ENCODE measurements at places on chromosomes 3 and 15. TPM values are rescaled to one million over a fixed set of nuclear protein-coding genes. Genes with fewer than 3 reads are reported as not detected.
A peak's percentile ranks its signal among the peaks of the same experiment; 100 is the strongest.

GRCh38 chr3:114221165-114221880, 16.1 kb downstream of the ZNF80 start:
- no peak for DNase-seq
- no peaks in the 10 kb centered on the region for H3K27me3 ChIP-seq
- H3K4me1 ChIP-seq, result no peaks in the 10 kb centered on the region
- H3K36me3 ChIP-seq, result no peaks in the 10 kb centered on the region
- H3K27ac ChIP-seq, result no peak overlapping the region

DNA sequence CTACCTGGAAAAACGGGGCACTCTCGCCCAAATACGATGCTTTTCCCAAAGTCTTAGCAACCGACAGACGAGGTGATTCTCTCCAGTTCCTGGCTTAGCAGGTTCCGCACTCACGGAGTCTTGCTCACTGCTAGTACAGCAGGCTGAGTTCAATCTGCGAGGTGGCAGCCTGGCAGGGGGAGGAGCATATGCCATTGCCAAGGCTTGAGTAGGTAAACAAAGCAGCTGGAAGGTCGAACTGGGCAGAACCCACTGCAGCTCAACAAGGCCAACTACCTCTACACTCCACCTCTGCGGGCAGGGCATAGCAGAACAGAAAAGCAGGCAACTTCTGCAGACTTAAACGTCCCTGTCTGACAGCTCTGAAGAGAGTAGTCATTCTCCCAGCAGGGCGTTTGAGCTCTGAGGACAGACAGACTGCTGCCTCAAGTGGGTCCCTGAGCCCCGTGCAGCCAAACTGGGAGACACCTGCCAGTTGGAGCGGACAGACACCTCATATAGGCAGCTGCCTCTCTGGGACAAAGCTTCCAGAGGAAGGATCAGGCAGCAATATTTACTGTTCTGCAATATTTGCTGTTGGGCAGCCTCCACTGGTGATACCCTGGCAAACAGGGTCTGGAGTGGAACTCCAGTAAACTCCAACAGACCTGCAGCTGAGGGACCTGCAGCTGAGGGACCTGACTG, 73.4 kb upstream of the CADM2 start:
- H3K4me3 ChIP-seq, result no peak overlapping the region
- H3K27ac ChIP-seq, result no peak overlapping the region
- no peak for DNase-seq
- no peaks in the 10 kb centered on the region for H3K27me3 ChIP-seq

DNA sequence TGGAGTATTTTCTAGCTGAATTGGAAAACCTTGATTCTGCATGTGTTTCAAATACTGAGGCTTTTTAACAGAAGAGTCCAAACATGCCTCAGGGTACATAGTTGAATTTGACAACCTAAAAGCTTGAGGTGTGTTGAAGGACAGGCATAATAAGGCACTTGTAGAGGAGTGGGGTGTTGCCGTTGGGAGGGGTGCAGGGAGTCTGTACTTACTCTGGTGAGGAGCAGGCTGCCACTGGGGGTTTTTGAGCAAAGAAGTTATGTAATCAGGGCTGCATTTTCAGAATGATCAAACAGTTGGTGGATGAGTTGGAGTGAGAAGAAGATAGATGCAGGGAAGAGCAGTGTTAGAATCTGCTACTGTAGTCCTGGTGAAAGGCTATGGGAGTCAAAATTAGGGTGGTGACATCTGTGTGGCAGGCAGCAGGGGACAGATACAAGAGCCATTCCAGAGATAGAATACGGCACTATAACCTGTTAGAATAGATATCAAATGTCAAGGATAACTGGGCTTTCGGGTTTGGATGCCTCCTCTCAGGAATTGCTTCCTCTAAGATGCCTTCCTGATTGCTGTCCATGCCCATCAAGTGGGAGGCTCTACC, 161.6 kb downstream of the GHSR start:
- H3K4me1 ChIP-seq, result peaks cover 58% of the 10 kb centered on the region
- H3K36me3 ChIP-seq, result peaks cover 59% of the 10 kb centered on the region
- H3K4me3 ChIP-seq, result no peak overlapping the region
- DNase-seq, result peak; percentile 34
- H3K27me3 ChIP-seq, result no peaks in the 10 kb centered on the region

GRCh38 chr3:43769097-43769884, 78.6 kb downstream of the ABHD5 start:
- H3K27ac ChIP-seq, result peak overlapping the region; percentile 67
- H3K4me3 ChIP-seq, result peak overlapping the region; percentile 17
- peak; percentile 95 for DNase-seq
- no peaks in the 10 kb centered on the region for H3K27me3 ChIP-seq

- H3K27ac ChIP-seq, result no peak overlapping the region
- DNase-seq, result no peak
- no peaks in the 10 kb centered on the region for H3K4me1 ChIP-seq
Measured at GRCh38 chr15:28930011-28930410, 44.2 kb downstream of the APBA2 start.

DNA sequence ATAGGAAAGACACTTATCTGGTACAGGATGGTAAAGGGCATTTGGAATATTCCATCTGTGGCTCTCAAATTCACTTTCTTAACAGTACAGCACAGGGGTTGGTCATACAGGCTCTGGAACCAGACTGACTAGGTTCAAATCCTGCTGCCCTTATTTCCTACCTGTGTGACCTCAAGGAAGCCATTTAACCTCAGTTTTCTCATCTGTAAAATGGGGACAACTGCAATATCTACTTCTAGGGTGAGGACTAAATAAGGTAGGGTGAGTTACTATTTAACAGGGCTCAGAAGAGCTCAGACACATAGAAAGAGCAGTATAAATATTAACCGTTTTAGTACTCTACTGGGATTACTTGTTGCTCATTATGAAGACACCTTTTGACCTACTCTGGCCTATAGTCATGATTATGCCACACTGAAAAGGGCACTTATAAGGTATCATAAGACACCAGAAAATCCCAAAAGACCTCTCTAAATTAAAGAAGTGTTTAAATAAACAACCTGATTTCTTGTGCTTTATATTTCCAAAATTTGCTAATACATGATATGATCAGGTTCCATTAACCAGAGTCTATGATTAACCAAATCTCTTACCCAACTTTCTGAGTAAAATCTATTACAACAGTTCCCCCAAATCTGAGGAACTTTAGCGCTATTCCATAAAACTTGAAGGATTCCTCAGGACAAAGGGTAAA, 6.5 kb downstream of the RFTN1 start:
- no peak overlapping the region for H3K27ac ChIP-seq
- H3K27me3 ChIP-seq, result no peaks in the 10 kb centered on the region
- H3K4me1 ChIP-seq, result peaks cover 60% of the 10 kb centered on the region
- H3K36me3 ChIP-seq, result no peaks in the 10 kb centered on the region
- no peak overlapping the region for H3K4me3 ChIP-seq

DNA sequence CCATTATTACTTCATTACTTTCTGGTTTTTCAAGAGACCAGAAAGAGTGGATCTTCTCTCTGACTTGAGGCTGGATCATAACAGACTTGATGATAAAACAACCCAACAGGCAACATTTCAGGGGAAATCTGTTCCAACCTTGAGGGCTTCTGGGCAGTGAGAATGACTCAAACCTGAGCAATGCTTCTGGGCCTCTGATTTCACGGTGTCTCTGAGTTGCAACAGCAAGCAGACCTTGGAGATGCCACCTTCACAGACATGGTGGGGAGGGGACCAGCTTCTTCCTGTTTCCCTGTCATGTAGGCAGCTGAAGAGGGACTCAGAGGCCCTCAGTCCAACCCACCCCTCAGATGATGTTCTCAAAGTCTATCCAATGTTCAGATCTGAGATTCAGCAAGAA, 104.0 kb downstream of the ABHD5 start:
- H3K4me3 ChIP-seq, result no peak overlapping the region
- H3K27ac ChIP-seq, result no peak overlapping the region
- H3K36me3 ChIP-seq, result no peaks in the 10 kb centered on the region
- no peaks in the 10 kb centered on the region for H3K27me3 ChIP-seq

- no peaks in the 10 kb centered on the region for H3K36me3 ChIP-seq
- H3K27me3 ChIP-seq, result no peaks in the 10 kb centered on the region
- no peak for DNase-seq
- no peak overlapping the region for H3K27ac ChIP-seq
- H3K4me3 ChIP-seq, result no peak overlapping the region
Measured at GRCh38 chr3:50008931-50009330, 69.0 kb downstream of the RBM6 start.

The C3orf20 gene
- polyA plus RNA-seq, result 0.17 TPM

The SLC24A1 gene
- 28.5 TPM for polyA plus RNA-seq

The GP9 gene
- 1.9 TPM for polyA plus RNA-seq
